RPMI7951 (cell line): ENCODE measurements at places on chromosomes 13 and 19.

GRCh38 chr19:16018106-16018755, 58.1 kb upstream of the TPM4 start:
- no peak for DNase-seq

DNA sequence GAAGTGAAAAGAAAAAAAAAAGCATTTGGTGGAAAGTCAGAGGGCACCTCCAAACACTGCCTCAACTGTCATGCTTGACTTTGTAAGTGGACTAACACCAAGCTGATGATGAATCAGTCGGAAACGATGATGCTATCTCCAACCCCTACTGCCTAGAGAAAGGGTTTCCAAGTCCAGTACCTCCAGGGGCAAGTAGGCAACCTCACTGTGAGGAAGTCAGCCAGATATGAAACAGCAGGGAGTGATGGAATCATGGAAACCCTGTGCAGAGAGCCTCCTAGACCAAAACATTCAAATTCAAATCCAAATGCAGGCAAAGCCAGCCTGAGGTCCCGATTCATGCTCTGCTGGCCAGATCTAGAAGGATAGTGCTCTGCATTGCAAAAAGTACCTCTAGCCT, 100.9 kb upstream of the SERP2 start:
- DNase-seq = peak; percentile 91

DNA sequence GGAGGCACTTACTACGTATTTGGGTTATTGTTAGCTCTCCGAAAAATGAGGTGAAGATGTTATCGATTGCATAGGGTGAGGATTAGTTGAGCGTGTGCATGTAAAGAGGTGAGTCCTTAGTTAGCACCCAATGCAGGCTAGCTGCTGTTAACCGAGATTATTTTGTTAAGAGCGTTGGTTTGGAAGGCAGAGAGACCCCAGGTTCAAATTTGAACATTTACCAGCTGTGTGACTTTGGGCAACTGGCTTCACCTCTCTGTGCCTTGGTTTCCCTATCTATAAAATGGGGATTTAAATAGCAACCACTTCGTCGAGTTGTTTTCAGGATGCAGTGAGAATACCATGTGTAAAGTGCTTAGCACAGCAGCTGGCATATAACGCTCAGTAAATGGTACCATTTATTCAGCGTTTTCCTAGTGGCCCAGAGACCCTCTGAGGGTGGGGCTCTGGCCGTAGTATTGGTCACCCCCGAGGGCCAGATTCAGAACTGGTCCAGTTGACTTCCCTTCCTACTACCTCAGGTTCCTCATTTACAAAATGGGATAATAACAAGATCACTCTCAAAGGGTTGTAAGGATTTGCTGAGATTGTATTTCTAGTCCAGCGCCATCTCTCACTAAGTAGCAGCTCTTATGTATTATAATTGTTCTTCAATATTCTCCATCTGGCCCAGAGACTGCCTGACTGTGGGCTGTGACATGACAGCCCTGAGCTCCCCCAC, 887 bp downstream of the SIPA1L3 start:
- no peak for DNase-seq

- no peak for DNase-seq
Measured at GRCh38 chr19:38281811-38282566, 17.6 kb downstream of the SPINT2 start.

DNA sequence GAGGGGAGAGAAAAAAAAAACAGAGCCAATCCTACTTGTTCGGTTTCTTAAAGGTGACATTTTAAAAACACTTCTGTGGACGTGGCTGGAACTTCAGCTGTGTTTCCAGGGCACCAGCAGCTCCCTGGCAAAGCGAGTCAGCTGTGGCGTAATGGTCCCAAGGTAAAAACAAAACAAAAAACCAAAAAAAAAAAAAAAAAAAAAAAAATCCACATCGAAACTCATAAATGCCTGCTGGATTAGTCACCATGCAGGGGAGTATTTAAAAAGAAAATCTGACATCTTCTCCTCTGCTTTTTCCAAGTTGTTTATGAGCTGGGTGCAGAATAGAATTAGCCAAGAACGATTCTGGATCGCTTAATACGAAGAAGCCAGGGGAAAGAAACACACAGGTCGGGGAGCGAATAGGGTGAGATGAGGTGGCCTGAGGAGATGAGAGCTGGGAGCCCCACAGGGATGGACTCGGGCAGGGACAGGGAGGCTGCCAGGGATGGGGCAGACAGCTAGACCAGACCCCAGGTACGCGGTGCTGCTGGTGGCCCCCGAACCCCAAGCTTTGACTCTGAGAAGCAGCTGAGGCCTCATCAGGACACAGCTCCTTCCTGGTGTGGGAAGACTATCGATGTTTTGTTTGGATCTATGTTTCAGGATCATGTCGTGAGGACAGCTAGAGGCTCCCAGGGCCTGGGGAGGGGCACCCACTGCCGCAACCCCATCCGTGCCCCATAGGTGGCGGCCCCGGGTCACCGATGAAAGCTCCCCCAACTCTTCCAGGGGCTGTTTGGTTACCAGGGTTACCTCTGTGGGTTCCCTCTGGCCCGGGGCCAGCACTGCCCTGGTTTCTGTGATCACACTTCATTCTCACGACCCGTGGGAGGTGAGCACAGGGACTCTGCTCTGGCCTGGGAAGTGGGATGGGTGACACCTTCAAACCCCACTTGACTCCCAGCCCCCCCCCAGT, 3.1 kb upstream of the CTXN1 start:
- peak; percentile 78 for DNase-seq

- no peak for DNase-seq
Measured at GRCh38 chr13:49596221-49596620, 10.9 kb upstream of the RCBTB1 start.

- DNase-seq = no peak
Measured at GRCh38 chr13:25660996-25661395, 289.2 kb downstream of the ATP8A2 start.

- DNase-seq = no peak
Measured at GRCh38 chr19:41695745-41696144, 7.7 kb upstream of the CEACAM7 start.

- no peak for DNase-seq
Measured at GRCh38 chr13:44131069-44131614, 242.5 kb upstream of the SERP2 start.

DNA sequence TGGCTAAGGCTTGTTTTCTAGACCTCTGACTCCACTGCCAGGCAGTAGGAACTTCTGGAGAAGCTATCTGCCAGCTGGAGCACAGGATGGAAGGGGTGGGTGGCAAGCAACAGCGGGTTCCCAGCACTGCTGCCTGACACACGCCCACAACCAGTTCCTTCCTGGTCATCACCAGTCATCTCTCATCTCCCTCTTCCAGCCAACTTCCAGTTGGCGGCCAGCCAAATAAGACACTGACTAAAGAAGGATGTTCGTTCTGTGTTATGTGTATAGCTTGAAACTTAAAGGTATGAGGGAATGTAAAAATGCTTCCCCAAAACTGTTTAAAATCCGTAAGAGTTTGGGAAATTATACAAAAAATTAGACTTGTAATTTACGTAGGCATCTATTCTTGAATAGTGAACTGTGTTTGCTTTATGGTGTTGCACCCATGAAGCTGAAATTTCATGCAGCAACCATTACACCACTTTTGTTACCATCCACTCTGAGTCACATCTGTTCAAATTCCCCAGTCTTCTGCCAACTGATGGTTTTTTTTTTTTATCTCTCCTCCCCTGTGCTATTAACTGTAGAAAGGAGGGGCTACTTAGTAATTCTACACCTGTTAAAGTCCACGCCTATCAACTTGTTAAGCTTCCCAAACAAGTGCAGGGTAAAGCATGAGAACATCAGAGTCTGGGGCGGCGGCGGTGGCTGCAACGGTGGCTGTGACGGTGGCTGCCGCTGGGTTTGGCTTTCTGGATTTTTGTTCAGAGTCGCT, 86.2 kb upstream of the FRY start:
- DNase-seq = peak; percentile 74

- no peak for DNase-seq
Measured at GRCh38 chr13:35731471-35731870, 255.0 kb upstream of the MAB21L1 start.

DNA sequence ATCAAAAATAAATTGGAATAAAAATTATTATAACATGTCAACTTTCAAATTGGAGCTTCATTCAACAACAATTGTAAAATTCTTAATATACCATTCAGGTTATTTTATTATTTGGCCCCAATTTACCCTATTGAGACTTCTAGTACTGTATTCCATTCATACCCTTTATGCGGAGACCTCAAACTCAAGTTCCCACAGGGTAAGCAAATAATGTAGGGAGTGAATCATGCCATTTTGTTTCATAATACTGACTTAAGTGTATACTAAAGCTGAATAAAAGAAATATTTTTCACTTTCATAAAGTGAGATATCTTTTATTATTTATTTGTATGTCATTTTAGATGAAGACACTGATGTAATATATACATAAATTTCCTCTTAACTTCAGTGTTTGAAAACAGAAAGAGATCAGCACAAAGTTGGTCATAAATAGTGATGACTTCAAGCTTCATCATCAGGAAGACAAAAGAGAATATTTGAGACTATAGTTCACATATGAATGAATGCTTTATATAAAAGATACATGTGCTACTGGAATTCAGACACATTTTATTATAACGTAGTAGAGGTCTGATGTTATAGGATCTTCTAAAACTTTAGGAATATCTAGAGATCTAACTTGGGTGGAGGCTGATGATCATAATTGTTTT, 894.4 kb upstream of the PCDH9 start:
- DNase-seq = no peak

- DNase-seq = no peak
Measured at GRCh38 chr13:89862691-89863036, 1484.8 kb upstream of the MIR17HG start.

DNA sequence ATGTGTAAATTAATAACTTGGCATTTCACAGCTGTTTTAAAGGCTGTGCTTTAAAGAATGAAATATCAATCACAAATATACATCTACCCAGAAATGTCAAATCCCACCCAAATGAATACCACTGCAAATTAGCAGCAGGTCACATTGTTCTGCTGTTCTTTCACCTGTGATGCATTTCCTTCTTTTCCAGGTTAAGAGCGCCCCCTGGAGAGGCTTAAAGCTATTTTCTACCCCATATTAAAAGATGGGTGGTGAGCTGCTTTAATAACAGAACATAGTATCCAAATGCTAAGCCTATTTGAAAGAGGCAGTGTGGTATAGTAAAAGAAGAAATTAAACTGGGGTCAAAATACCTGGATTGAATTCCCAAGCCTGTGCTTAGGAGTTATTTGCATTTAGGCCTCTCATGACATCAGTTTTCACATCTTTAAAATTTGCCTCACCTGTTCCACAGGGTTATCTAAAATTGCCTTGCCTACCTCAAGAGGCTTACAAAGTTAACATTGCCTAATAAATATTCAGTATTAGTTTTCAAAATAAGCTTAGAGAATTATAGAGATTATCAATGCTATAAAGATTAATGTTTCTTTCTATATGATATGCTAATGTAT, 396.9 kb upstream of the SLITRK5 start:
- peak; percentile 1 for DNase-seq

DNA sequence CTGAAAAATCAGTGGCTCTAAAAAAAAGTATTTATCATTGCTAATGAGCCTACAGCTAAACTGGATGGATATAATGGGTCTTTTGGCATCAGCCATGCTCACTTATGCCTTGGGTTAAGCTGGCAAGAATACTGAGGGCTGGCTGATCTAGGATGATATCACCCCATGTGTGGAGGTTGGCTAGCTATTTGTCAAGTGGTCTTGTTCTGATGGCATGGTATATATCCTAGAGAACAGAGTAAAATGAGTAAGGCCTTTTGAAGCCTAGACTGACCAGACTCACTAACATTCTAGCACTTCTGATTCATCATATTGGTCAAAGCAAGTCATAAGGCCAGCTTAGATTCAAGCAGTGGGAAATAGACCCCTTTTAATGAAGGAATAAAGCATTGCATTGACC, 383.0 kb downstream of the SLITRK1 start:
- no peak for DNase-seq

DNA sequence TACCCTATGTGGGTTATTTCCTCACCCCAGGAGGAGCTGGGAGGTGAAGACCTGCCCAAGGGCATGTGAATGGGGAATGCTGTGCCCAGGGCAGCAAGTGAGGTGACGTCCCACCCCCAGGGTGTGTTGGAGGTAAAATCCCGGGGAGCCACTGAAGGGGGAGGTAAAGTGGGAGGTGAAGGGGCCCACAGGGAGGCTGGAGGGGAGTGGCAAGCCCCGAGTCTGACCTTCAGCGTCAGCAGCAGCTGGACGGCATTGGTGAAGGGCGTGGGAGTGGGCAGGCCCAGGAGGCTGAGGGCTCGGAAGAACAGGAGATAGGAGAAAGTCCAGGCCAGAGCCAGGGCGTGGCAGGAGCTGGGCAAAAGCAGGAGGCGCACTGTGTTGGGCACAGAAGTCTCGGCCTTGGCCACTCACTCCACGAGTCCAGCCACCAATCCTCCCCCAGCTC, 2.4 kb downstream of the MBOAT7 start:
- no peak for DNase-seq

GRCh38 chr13:96822895-96823294, 171.4 kb downstream of the OXGR1 start:
- DNase-seq = peak; percentile 23

GRCh38 chr19:5330307-5330720, 10.3 kb downstream of the PTPRS start:
- DNase-seq = no peak

- no peak for DNase-seq
Measured at GRCh38 chr19:48364598-48365348, 606 bp downstream of the SYNGR4 start.
